Activated CD4-positive, alpha-beta memory T cell treated with anti-CD3 and anti-CD28 coated beads, Interleukin-2, amount 10 ng/mL, durations not matched to agents 7 days and 5 days (primary cell): ENCODE measurements at places on chromosomes 3 and 15. TPM values are rescaled to one million over a fixed set of nuclear protein-coding genes. Genes with fewer than 3 reads are reported as not detected.

DNA sequence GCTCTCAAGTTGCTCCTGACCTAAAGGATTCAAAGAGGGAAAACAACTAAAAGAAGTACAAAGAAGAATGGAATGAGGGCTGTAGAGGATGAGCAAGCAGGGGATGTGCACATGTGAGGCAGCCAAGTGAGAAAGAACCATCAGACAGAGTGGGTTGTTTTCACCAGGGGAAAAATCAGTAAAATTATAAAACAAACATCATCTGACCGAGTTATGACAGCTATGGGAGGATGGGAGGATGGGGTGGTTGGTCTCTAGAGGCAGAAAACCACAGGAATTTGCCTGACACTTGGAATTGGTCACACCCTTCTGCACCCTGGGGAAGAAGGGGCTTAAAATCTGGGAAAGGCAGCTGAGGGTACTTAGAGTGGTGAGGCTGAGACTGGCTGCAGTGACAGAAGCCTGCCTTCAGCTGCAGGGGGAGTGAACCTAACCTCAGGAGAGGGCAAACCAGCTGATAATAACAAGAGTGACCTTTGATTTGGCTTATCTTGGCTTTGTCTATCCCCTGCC, 10.1 kb downstream of the ARHGAP31 start:
- H3K4me1 ChIP-seq = peaks cover 15% of the 10 kb centered on the region
- H3K4me3 ChIP-seq = no peak overlapping the region
- peaks cover 5% of the 10 kb centered on the region for H3K36me3 ChIP-seq
- no peaks in the 10 kb centered on the region for H3K27me3 ChIP-seq
- no peak overlapping the region for H3K27ac ChIP-seq

DNA sequence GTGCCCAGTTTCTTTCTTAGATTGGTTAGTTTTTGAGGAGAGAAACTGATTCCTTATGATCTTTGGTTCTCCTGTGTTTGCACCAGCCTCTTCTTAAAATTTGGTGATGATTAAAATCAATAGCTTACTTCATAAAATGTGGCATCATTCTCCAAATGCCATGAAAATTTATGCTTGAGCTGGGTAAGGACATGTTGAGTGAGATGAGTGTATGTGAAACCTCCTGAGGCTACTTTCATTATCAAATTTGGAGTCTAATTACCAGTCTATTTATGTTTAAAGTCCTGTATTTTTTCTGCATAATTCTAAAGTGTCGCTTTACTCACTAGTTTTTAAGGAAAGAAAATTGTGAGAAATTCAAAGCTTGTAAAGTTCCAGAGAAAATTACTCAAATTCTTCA, 102.1 kb downstream of the DIPK2A start:
- no peaks in the 10 kb centered on the region for H3K27me3 ChIP-seq
- no peaks in the 10 kb centered on the region for H3K4me1 ChIP-seq
- peak overlapping the region; percentile 19 for H3K27ac ChIP-seq
- no peaks in the 10 kb centered on the region for H3K36me3 ChIP-seq
- no peak for DNase-seq
- H3K4me3 ChIP-seq = no peak overlapping the region

GRCh38 chr3:59996056-59996455, 946.2 kb upstream of the CFAP20DC start:
- no peak overlapping the region for H3K27ac ChIP-seq
- H3K4me1 ChIP-seq = peaks cover 10% of the 10 kb centered on the region
- DNase-seq = no peak

GRCh38 chr15:56040081-56041035, 46.9 kb upstream of the NEDD4 start:
- no peak overlapping the region for H3K27ac ChIP-seq
- no peak overlapping the region for H3K4me3 ChIP-seq
- DNase-seq = no peak
- H3K27me3 ChIP-seq = no peaks in the 10 kb centered on the region

USP13 gene
- 9.4 TPM for total RNA-seq

UNC13C gene
- total RNA-seq = not detected

FILIP1L gene
- total RNA-seq = 2.0 TPM

CACNA1D gene
- total RNA-seq = 2.5 TPM
